ENCODE measurements at places on chromosomes 13 and 19.

DNA sequence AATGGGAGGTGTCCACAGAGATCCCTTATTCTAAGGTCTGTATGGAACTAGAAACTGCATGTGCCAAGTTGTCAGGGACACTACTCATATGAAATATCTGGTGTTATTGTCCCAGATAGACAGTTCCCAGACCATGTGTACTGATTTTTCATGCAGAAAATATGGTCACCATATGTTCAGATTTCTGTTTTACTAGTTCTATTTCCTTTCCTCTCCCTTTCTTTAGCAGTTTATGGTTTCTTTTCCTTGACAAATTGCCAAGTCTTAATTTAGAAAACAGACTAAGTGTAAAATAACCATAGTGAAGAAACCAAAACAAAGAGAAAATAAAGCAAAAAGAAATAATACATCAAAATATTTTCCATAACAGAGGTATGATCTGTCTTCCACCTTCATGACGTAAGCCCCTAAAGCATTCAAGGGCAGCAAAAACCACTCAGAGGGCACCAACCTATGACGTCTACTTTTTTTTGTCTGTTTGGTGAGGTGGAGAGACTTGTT is 248.5 kb downstream of the KCTD12 start:
- no peak for DNase-seq

- DNase-seq, result no peak
These were observed 213.8 kb downstream of the DCLK1 start for GRCh38 chr13:35917252-35917941.

DNA sequence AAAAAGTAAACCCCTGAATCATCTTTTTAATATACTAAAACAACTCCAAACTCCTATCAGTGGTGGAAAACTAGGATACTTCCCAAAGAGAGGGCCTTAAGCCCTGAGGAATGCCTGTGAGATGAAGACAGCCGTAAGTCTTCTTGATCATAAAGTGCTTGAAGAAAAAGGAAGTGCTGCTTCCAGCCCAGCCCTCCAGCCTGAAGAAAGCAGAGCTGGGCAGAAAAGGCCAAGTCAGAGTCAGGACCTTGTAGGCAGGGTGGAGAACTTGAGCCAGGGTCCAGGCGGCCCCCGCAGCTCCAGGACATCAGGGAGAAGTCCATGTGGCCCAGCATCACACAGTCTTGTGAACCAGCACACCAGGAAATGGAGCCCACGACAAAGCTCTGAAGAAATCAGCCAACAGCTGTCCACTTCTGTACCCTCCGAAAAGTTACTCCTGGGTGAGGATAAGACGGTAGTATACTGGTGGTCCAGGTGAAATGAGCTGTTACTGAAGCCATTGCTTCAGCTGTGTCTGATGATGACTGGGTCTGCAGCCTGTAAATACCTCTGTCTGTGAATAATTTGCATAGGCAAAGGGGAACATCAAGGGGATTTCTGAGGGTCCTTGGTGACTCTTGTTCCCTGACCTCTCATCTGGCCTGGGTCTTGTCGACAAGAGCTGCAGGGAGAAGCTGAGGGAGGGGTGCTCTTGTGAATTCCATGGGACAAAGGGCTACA is 18.7 kb upstream of the CRYL1 start:
- DNase-seq, result no peak

GRCh38 chr13:101010100-101010499 is 335.5 kb upstream of the TMTC4 start:
- DNase-seq, result no peak

- no peak for DNase-seq
These were observed 49.4 kb downstream of the RASA3 start for GRCh38 chr13:114082849-114083645.

DNA sequence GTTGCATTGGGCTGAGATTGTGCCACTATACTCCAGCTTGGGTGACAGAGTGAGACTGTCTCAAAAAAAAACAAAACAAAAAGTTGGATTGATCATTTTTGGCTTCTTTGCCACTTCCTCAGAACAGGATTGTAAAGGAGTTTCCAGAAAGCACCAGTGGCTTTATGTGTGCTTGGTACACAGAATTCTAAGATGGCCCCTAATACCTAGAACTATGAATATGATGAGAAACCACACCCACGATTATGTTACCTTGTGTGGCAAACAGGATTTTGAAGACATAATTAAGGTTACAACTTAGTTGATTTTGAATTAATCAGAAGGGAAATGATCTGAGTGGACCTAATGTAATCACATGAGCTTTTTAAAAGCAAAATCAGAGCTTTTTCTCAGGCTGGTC is 26.5 kb downstream of the CEACAM1 start:
- DNase-seq, result no peak

DNA sequence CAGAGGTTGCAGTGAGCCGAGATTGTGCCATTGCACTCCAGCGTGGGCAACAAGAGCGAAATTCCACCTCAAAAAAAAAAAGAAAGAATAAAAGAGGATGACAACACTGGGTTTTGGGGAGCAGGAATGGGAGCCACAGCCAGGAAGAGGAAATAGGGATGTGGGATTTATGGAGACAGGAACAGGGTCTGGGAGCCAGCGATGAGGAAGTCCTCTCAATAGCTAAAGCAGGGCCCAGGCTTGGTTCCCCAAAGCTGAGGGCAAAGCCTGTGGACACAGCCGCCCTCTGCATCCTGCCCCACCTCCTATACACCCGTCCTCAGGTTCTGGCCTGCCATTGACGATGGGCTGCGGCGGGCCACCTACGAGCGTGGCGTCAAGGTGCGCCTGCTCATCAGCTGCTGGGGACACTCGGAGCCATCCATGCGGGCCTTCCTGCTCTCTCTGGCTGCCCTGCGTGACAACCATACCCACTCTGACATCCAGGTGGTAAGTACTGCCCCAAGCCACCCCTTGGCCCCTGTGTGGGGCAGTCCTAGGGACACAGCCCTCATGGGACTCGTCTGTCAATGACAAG is 13.6 kb downstream of the HIPK4 start:
- no peak for DNase-seq

DNA sequence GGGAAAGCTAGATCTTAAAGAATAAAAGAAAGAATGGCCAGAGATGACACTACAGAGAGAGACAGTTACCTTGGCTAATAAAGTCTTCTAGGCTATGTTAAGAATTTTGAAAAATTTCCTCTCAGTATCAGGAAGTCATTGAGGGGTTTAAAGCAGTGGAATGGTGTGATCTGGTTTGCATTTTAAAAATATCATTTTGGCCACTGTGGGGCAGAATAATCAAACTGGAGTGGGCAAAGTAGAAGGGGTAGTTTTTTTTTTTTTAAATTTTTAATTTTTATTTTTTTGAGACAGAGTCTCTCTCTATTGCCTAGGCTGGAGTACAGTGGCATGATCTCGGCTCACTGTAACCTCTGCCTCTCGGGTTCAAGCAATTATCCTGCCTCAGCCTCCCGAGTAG is 4.4 kb upstream of the CNMD start:
- DNase-seq, result no peak

Data from stimulated activated CD4-positive, alpha-beta T cell treated with anti-CD3 and anti-CD28 coated beads, Interleukin-15, amount 100 ng/mL, for 1 hour (primary cell).